ENCODE measurements at places on chromosomes 4 and X.
A peak's percentile ranks its signal among the peaks of the same experiment; 100 is the strongest.

DNA sequence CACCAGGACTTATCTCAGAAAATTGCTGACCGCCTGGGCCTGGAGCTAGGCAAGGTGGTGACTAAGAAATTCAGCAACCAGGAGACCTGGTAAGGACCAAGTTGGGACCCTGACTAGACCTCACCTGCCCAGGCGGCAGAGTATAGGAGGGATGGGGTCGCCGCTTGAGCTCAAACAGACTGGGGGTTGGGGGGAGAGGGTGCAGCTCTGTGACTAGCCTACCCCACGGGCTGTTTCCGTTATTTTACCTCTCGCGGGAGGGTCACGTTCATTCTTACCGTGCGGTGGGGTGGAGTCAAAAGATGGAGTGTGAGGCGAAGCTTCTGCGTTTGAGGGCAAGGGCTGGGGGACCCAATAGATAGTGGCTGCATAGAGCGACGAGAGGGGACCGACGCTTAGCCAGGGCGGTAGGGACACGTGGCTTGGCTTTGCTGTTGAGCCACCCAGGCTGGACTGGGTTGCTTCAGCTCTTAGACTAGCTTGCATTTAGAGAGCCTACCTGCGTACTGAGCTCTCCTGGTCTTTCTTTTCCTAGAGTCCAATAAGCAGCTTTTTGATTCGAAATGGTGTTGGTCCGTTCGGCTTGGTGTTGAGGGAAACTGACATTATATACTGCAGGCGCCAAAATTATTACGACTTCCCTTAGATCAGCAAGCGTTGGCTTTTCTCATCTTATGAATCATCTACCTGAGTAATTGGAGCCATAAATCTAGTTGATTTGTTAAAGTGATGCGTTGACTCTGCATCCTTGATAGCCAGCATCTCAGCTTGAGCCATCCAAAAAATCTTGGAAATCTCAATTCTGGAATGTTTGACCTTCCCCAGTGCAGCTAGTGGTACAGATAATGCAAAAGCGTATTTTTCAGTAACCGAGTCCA, 591 bp downstream of the PRPS1 start:
- DNase-seq, result peak; percentile 47

- DNase-seq, result no peak
These were observed 88.8 kb downstream of the MAMLD1 start for GRCh38 chrX:150451953-150452352.

GRCh38 chrX:48905090-48905790, 6.2 kb downstream of the SLC35A2 start:
- DNase-seq, result no peak

- no peak for DNase-seq
These were observed 7.7 kb downstream of the NSG1 start for GRCh38 chr4:4394644-4395043.

- no peak for DNase-seq
These were observed 2.9 kb upstream of the KLHL2 start for GRCh38 chr4:165204462-165204830.

DNA sequence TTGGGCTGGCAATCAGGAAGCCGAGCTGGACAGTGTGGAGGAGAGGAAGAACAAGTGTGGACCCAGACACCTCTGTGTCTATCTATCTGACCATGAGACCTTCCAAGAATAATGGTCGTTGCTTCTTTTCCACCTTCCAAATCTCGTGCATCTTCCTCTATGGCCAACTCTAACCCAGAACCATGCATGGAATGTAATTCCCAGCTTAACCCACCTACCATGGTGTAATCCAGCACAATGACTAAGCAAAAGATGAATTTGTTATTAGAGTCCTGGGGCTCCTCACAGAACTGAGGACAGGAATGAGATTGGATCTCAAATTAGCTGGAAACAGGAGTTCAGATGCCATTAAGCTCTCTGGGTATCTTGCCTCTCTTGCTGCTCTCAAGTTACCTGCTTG, 17.4 kb upstream of the TMEM184C start:
- no peak for DNase-seq

DNA sequence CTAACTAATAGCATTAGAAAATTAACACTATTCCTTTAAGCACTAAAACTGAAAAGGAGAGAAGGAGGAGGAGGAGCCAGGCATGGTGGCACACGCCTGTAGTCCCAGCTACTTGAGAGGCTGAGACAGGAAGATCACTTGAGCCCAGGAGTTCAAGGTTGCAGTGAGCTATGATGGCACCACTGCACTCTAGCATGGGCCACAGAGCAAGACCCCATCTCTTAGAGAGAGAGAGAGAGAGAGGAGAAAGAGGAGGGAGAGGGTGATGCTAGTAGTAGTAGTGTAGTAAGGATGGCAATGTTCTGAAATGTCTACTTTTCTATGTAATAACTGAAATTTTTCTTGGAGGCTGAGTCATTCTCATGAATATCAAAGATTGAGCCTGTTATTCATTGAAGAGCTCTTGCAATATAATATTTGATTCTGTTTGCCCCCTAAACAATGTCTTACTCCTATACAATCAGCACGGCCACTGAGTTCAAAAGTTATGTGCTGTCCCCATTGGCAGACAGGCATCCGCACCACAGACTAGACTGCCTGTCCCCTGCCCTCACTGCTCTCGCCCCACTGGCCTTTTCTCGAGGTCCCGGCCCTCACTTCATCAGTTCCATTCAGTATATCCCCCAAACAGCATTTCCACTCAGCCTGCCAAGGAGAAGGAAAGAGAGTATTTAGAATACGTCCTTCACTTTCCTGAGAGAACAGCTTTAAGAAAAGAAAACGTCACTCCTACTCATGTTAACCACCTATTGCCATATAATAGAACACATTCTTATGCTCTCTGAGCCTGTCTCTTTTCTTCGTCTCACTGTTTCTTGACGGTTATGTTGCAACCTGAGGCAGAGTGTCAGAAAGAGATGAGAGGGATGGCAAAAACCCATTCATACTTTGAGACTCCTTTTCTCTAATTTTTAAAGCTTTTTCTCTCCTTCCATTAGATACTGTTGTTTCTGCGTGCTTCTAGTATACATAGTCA, 238.1 kb downstream of the PALLD start:
- DNase-seq, result no peak

DNA sequence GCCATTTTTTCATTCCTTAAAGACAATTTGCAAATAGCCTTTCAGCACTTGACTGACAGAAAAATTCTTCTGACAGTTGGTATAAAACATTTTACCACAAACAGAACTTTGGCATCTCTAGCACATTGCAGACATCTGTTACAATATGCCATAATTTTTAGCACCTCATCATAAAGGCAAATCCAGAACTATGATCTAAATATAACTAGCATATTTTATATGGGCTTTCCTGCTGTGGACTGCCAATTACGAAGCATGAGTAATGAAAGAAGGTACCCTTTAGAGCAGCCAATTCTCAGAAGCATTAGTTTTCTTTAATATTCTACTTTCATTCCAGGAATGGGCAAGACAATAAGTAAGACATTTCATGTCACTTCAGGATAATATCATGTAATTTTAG, 647.4 kb upstream of the GALNT7 start:
- no peak for DNase-seq

- DNase-seq, result no peak
These were observed 16.2 kb downstream of the AWAT2 start for GRCh38 chrX:70033348-70034051.

GRCh38 chr4:78057600-78058550, 752 bp downstream of the FRAS1 start:
- no peak for DNase-seq

DNA sequence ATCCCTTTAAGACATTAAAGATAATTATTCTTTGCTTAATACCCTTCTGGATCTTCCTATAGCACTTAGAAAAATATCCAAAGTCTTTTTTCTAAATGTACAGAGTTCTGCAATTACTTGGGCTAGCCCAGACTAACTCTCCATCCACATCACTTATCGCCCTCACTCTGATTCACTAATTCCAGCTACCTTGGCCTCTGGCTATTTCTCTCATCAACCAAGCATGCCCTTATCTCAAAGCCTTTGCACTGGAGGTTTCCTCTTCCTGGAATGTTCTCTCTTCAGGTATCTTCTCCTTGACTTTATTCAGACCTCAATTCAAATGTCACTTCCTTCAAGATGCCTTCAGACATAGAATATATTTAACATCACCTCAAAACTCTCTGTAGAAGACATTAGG, 345.1 kb upstream of the SMIM31 start:
- DNase-seq, result no peak

GRCh38 chrX:71365356-71365874, 742 bp upstream of the TAF1 start:
- no peak for DNase-seq

- no peak for DNase-seq
These were observed 114.5 kb downstream of the ZNF330 start for GRCh38 chr4:141335166-141335565.

- DNase-seq, result no peak
These were observed 17.8 kb downstream of the JADE1 start for GRCh38 chr4:128827296-128827695.

- DNase-seq, result no peak
These were observed 28.8 kb downstream of the COL4A5 start for GRCh38 chrX:108468486-108468885.

DNA sequence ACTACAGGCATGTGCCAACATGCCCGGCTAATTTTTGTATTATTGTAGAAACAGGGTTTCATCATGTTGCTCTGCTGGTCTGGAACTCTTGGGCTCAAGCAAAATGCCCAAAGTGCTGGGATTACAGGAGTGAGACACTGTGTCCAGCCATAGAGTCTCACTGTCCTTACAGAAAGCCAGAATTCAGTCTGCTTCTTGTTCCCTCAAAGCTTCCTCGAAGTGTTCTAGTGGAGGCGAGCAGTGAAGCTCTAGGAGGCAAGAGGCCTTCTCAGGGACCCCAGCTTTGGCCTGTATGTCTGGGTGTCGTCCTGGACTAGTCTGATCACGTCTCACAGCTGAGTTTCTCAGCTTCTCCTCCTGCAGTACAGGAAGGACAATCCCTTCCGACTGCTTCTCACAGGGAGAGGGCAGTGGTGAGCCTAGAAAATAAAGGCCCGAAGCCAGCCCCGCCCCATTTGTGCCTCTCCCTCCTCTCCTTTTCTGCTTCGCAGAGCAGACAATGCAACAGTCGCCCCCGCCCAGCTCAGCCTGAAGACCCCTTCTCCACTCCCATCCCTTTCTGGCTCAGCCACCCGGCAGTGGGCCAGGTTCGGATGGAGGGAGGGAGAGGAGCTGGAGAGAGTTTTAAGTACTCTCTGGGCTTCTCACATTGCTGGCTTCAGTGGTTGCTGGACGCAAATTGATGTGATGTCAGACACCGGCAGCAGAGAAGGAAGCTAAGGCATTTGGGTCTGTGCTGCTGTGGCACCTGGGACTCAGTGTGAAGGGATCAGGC, 11.1 kb upstream of the FAM3A start:
- peak; percentile 11 for DNase-seq

GRCh38 chrX:104539081-104539480, 26.9 kb upstream of the IL1RAPL2 start:
- no peak for DNase-seq

DNA sequence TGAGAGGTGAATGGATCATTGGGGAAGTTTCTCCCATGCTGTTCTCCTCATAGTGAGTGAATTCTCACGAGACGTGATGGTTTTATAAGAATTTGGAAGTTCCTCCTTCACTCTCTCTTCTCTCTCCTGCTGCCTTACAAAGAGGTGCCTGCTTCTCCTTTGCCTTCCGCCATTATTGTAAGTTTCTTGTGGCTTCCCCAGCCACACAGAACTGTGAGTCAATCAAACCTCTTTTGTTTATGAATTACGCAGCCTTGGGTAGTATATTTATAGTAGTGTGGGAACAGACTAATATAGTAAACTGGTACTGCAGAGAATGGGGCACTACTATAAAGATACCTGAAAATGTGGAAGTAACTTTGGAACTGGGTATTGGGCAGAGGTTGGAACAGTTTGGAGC, 7.8 kb upstream of the CTAG2 start:
- no peak for DNase-seq

- no peak for DNase-seq
These were observed 34.6 kb downstream of the WDR1 start for GRCh38 chr4:10082047-10082446.

DNA sequence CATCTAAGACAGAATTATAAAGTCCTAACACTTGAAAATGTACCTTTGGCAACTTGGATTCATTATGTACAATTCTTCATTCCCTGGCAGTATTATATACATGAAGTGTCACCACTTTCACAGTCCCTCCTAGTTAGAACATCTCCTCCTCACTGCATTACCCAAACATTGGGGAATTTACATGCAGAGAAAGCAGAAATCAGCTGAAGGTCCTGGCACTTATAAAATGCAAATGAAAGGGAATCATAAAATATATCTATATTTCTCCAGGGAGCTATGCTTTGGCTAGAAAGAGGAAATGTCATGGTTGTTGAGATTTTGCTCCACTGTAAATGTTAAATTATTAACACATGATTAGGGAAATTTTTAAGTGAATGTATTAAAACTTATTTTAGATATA, 835.6 kb upstream of the SLIT2 start:
- no peak for DNase-seq

DNA sequence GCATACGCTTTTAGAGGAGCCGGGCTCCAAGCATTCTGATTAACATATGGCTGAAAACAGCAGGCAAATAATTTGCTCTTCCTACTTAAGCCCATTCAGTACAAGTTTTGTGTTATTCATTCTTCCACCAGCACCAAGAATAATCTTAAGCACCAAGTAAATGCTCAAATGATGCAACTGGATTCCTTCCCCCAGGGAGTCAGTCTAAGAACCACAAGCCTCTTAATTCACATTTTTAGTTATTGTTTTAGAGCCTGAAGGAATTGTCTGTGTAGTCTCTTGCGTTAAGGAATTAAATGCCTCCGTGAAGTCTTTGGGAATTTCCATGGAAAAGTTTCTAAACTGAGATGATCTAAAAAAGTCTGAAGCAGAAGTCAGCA, 61.5 kb upstream of the MAGEB2 start:
- DNase-seq, result no peak

DNA sequence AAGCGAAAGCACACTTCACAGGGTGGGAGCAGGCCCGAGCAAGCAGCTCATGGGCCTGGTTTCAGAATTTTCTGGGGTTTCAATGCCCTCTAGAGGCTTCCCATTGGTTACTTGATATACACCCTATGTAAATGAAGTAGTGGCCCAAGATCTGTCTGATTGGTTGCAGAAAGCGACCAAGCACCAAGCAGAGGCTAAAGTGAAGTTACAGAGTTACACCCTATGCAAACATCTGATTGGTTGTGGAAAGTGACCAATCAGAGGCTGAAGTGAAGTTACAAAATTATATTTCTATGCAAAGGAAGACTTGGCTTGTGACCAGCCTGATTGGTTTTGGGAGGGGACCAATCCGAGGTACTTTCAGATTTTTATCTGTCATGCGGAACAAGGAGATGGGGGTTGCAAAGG, 8.2 kb downstream of the FHIP1A start:
- DNase-seq, result no peak

GRCh38 chr4:150032541-150032940, 45.7 kb upstream of the DCLK2 start:
- no peak for DNase-seq
